ENCODE measurements at places on chromosomes 7 and 10.

DNA sequence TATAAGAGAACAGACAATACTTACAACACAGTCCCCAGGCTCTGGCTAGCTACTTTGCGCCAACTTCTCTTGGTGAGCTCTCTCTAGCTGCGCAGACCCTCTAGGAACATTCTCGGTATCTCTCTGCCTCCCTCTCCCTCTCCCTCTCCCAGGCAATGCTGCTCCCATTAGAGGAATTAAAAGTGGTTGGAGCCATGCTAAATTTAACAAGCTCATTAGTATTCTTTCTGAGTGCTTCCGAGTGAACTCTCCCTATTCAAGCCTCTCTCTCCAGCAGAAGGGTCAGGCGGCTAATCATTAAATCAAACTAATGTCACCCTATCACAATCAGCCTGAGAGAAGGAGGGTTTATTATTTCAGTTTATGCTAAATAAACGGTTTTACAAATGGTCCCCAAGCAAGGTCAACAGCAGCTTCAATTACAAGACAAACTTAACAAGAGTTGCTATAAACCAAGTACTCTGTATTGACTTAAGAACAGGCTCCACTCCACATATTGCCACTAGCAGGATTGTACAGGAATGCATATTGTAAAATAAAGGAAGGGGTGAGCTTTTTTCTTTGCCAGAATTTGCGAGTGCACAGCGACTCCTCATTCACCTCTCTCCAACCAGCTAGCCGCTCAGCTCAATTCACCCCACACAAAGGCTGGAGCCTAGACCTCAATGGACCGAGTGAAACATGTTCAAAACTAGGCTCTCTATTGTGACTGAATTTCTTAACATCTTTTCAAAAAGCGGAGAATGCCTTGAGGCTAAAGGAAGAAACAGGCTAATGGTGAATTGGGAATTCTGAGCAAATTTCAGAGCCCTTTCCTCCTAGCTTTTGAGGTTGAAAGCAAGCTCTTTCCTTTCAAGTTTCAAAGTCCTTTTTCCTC lies 84.4 kb downstream of the GLI3 start:
- no peak for DNase-seq

DNA sequence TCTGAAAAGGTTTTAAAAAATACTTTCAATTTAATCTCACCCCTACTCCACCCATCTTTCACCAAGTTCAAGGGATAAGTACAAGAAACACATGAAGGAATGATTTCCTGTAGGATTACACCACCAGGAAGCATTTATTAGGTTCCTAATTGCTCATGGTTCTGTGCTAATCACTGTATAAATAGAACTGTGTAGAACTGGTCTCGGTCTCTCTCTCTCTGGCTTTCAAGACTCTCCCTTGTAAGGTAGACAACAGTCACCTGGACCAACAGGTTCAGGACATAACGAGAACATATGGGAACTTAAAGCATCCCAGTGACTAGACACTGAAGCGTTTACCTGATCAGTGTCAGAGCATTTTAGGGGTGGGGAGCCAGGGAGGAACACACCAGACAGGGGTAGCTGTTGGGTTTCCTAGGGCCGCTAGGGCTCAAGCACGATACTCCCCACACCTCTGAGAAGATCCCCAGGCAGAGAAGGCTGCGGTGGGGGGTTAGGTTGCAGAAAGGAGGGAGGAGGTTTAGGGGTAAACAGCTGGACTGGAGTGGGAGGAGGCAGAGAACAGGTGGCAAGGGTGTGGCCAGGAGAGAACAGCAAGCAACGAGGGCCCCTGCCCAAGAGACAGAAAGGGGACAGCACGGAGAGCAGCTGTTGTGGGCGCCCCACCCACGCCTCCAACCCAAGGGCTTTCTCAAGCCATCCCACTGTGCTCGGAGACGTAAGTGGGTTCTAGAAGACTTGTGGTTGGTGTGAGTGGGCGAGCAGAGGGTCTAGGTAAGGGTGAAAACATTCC lies 52.5 kb upstream of the USP6NL start:
- no peak for DNase-seq

GRCh38 chr10:112934193-112934592 lies 15.9 kb upstream of the TCF7L2 start:
- DNase-seq = no peak

DNA sequence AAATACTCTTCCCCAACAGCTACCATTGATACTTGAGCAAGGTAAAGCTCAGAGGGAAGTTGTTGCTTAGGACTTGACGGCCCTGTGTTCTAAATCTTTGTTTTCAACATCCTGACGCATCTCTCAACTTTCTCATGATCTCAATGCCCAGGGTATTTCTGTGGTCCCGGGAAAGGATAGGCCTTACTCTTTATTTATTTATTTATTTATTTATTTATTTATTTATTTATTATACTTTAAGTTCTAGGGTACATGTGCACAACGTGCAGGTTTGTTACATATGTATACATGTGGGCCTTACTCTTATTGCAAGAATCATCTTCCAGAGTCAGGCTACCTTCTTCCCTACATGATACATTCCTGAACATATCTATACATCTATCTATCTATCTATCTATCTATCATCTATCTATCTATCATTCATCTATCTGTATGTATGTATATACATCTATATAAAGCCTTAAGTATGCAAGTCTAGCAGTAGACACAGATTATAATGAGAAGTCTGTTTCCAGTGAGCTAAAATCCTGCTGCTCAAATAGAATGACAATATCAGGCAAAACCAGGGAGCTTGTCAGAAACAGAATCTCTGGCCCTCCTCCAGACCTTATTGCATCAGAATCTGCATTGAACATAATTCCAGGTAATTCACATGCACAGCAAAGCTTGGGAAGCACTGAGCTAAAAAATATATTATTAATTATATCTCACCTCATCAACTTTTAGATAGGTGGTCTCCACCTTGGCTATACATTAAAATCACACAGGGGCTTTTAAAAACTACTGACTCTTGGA lies 12.2 kb upstream of the CPA5 start:
- DNase-seq = no peak

- no peak for DNase-seq
These were observed 272.2 kb upstream of the YAE1 start for GRCh38 chr7:39294022-39294421.

DNA sequence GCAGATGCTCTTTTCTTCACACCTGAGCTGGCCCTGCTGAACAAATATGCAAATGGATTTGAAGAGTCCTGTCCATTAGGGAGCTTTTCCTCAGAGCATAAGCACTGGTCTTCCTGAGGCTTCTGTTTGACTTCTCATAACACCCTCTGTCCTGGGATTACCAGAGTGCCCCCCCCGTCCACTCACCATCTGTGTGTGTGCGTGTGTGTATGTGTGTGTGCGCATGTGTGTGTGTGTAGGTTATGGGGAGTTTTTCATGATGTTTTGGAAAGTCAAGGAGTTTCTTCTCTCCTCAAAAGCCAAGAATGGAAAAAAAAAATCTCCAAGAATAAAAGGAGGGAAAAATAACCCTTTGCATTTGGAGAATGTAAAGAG lies 57.7 kb upstream of the COMTD1 start:
- no peak for DNase-seq

- DNase-seq = no peak
These were observed 1.4 kb downstream of the VOPP1 start for GRCh38 chr7:55570939-55571338.

DNA sequence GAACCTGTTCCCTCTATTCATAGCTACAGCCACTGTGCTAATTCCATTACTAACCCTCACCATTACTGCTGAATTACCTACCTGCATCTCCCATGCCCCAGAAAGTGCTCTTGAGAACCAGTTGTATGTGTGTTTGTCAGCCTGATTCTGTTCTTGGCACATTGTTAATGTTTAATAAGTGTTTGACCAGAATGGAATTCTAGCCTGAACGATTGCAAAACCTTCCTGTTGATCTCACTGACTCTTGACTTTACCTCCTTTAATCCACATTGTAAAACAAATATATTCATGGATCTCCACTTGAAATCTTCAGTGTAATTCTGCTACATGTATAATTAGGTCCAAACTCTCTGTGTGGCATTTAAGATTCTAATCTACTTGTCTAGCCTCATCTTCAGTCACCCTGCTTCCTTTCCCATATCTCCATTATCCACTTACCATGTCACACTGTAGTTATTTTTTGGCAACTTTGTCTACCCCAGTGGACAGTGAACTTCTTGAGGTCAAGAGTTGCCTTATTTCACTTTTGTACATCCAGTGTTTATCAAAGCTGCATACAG lies 4.9 kb downstream of the ZNF277 start:
- no peak for DNase-seq

GRCh38 chr10:3477683-3478082 lies 305.1 kb upstream of the PITRM1 start:
- no peak for DNase-seq

- DNase-seq = no peak
These were observed 30.5 kb downstream of the SLC13A4 start for GRCh38 chr7:135697276-135698049.

DNA sequence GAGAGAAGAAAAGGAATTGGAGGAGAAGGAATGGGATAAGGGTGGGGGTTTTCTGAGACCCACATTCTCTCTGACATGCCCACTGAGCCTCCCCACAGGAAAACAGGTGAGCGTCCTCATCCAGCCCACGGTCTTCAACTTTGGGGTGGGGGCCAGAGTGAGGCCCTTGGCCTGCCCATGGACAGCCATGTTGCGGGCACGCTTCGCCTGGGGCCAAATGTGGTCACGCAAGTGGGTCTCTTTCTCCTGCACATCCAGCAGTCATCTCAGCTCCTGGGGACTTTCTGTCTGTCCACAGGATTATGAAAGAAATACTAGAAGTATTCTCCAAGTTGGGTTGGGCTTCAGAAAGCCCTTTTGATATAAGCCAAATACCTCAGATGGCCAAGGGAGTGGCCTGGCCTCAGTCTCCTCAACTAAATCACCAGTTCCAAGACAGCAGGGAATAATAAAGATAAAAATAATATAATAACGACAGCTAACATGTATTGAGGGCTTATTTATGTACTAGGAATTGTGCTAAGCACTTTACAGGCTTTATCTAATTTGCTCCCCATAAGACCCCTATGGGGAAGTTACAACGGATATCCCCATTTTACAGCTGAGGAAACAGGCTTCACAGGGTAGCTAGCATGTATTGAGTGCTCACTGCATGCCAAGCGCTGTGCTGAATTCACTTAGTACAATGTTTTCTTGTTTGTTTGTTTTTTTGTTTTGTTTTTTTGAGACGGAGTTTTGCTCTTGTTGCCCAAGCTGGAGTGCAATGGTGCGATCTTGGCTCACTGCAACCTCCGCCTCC lies 57.2 kb upstream of the LBX1 start:
- no peak for DNase-seq

DNA sequence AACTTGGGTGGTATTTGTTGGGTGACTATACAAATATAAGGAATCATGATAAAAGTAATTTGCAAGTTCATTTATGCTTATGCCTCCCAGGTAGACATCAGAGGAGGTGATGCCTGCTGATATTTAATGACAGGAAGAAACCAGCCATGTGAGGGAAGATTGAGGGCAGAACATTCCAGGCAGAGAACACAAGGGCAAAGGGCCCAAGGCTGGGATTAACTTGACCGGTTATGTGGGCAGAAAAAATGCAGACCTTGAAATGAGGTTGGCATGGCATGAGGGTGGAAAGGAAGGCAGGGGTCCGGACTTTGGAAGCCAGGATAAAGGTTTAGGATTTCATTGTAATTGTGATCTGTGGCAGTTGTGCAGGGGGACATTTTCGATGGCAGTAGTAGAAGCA lies 68.0 kb upstream of the MTPN start:
- no peak for DNase-seq

GRCh38 chr7:47596502-47597202 lies 14.7 kb upstream of the TNS3 start:
- no peak for DNase-seq

GRCh38 chr10:78567680-78568455 lies 500.9 kb upstream of the ZMIZ1 start:
- DNase-seq = no peak

Data from stimulated activated CD8-positive, alpha-beta memory T cell treated with anti-CD3 and anti-CD28 coated beads, Interleukin-4, amount 100 ng/mL, for 4 hours (primary cell).